ENCODE measurements at places on chromosomes 16 and 17.
A peak's percentile ranks its signal among the peaks of the same experiment; 100 is the strongest.

DNA sequence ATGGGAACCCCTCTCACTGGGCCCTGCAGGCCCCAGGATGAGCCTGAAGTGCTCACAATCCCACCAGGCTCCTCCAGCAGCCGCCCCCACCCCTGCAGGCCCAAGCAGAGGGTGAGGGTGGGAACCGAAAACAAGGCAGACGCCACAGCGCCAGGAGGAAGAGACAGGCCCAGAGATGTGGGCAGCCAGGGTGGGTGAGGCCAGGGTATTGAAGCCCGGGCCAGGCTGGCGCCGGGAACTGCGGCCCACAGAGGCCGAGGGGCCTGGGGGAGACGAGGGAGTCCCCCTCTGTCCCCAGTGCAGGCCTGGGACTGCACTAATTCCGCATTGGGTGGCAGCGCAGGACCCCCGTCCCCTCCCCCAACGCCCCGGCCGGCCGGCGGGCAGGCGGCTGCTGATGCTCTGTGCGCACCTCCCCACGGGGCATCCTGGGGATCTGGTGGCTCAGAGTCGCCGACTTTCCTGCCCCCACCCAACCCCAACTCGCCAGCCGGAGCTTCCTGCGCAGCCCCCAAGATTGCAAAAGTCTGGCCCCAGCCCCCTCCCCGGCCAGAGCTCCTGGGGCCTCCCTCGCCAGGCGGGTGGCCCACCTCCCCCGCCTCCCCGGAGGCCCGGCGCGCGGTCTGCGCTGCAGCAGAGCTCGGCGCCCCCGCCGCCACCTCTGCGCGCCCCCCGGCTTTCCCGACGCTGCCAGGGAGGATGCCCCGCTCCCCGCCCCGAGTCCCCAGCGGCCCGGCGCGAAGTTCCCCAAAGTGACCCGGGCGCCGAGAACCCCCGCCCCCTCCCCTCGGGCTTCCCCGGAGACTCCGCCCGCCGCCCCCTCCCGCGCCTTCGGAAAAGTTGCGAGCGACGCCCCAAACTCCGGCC is 107.8 kb downstream of the ENGASE start:
- no peaks in the 10 kb centered on the region for H3K36me3 ChIP-seq
- H3K4me3 ChIP-seq = no peak overlapping the region
- no peaks in the 10 kb centered on the region for H3K4me1 ChIP-seq
- DNase-seq = no peak
- H3K27ac ChIP-seq = no peak overlapping the region

GRCh38 chr17:31008374-31009041 is 37.7 kb downstream of the RNF135 start:
- no peaks in the 10 kb centered on the region for H3K27me3 ChIP-seq
- peak overlapping the region; percentile 93 for H3K27ac ChIP-seq
- peak overlapping the region; percentile 76 for H3K4me3 ChIP-seq
- H3K4me1 ChIP-seq = peaks cover 4% of the 10 kb centered on the region
- H3K36me3 ChIP-seq = no peaks in the 10 kb centered on the region

DNA sequence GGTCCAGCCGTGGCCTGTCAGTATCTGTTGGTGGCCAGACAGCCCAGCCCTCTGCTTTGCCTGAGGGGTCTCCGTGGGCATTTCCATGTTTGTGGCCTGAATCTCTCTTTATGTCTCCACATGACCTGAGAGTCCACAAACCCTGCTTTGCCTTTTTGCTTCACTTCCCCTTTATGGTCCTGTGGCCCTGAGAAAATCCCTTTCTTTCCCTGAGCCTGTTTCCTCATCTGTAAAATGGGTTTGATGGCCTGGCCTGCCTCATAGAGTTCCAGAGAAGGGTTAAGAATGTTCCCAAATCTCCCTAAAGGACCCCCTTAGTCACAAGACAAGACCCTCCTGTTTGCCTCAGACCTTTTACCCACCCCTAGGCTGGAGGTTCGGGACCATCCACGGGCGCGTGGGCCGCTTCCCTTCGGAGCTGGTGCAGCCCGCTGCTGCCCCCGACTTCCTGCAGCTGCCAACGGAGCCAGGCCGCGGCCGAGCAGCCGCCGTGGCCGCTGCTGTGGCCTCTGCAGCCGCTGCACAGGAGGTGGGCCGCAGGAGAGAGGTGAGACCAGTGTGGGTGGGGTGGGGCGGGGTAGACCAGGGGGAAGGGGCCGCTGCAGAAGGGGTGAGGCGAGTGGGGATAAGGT is 26.2 kb upstream of the ALKBH5 start:
- no peaks in the 10 kb centered on the region for H3K36me3 ChIP-seq
- H3K4me1 ChIP-seq = peaks cover 40% of the 10 kb centered on the region
- H3K4me3 ChIP-seq = peak overlapping the region; percentile 50
- H3K27ac ChIP-seq = peak overlapping the region; percentile 81

- H3K36me3 ChIP-seq = peaks cover 12% of the 10 kb centered on the region
- no peak for DNase-seq
- H3K27me3 ChIP-seq = no peaks in the 10 kb centered on the region
- no peak overlapping the region for H3K4me3 ChIP-seq
Measured at GRCh38 chr16:72809446-72809845, 238.5 kb downstream of the ZFHX3 start.

- H3K36me3 ChIP-seq = no peaks in the 10 kb centered on the region
- H3K4me3 ChIP-seq = no peak overlapping the region
- no peaks in the 10 kb centered on the region for H3K27me3 ChIP-seq
- H3K4me1 ChIP-seq = no peaks in the 10 kb centered on the region
- DNase-seq = no peak
Measured at GRCh38 chr17:61481421-61481820, 29.2 kb downstream of the TBX4 start.

- DNase-seq = no peak
- H3K36me3 ChIP-seq = peaks cover 4% of the 10 kb centered on the region
- no peaks in the 10 kb centered on the region for H3K27me3 ChIP-seq
Measured at GRCh38 chr17:80822700-80823410, 168.8 kb upstream of the CHMP6 start.

DNA sequence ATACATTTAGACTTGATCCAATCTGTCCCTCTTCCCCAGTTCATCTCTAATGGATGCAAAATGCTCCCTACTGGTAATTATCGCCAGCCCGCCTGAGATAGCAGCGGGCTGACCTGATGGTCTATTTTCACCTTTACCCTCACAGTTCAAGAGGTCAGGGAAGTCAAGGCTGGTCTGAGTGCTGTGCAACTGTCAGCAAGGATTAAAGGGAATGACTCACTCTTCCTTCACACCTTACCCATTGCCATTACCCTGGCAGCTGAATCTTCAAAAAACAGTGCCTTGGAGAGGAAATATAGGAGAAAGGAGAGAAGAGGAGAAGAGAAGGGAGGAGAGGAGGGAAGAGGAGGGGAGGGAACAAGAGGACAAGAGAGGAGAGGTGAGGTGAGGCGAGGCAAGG is 36.3 kb downstream of the GRB7 start:
- H3K27ac ChIP-seq = no peak overlapping the region
- H3K27me3 ChIP-seq = no peaks in the 10 kb centered on the region

DNA sequence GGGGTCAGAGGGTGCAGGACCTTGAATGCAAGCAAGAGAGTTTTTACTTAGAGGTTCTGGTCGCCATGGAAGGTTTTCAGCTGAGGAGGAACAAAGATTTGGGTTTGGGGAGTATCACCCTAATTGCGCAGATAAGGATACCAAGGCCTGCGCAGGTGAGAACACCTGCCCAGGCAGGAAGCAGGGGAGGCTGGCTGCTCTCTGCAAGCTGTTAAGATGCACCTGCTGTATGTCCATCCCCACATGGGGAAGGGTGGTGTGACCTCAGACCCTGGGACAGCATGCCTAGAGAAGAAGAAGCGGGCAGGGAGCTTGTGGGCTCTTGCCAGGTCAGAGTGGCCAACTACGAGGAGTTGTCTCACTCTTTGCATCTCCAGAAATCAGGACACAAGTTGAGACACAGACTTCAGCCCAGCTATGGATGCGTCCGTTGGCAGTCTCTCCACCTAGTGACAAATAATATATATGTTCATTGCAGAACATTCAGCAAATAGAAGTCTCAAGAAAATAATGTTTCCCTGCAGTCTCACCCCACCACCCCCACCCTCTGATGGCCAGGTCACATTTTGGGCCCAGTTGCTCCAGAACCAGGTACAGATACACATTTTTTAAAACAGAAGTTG is 77.7 kb downstream of the SREBF1 start:
- H3K4me1 ChIP-seq = peaks cover 37% of the 10 kb centered on the region
- H3K27me3 ChIP-seq = no peaks in the 10 kb centered on the region
- no peak overlapping the region for H3K4me3 ChIP-seq

- no peak for DNase-seq
- H3K27me3 ChIP-seq = no peaks in the 10 kb centered on the region
- no peaks in the 10 kb centered on the region for H3K4me1 ChIP-seq
- H3K4me3 ChIP-seq = no peak overlapping the region
- no peaks in the 10 kb centered on the region for H3K36me3 ChIP-seq
Measured at GRCh38 chr16:51407199-51407598, 256.1 kb upstream of the SALL1 start.

DNA sequence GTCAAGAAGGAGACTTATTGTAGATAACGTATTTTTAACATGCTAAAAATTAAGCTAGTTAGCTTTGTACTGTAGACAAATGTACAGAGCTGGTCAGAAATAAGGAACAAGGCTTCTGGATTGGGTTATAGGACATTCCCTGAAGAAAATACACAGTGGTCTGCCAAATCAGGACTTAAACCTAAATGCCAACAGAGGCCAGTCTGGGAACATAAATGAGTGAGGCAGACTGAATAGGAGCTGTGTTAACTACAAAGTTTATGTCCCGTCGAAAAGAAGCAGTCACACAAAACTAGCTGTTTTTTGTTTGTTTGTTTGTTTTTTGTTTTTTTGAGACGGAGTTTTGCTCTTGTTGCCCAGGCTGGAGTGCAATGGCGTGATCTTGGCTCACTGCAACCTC is 120.4 kb upstream of the C17orf78 start:
- H3K36me3 ChIP-seq = no peaks in the 10 kb centered on the region
- H3K27ac ChIP-seq = no peak overlapping the region
- no peaks in the 10 kb centered on the region for H3K4me1 ChIP-seq
- no peak overlapping the region for H3K4me3 ChIP-seq

- H3K4me3 ChIP-seq = no peak overlapping the region
- DNase-seq = no peak
- no peaks in the 10 kb centered on the region for H3K36me3 ChIP-seq
- no peaks in the 10 kb centered on the region for H3K27me3 ChIP-seq
- no peaks in the 10 kb centered on the region for H3K4me1 ChIP-seq
- H3K27ac ChIP-seq = no peak overlapping the region
Measured at GRCh38 chr16:83021045-83021444, 394.3 kb downstream of the CDH13 start.

- no peaks in the 10 kb centered on the region for H3K36me3 ChIP-seq
- no peaks in the 10 kb centered on the region for H3K27me3 ChIP-seq
- H3K4me3 ChIP-seq = no peak overlapping the region
- H3K27ac ChIP-seq = no peak overlapping the region
Measured at GRCh38 chr17:34389126-34389750, 26.2 kb upstream of the CCL1 start.

DNA sequence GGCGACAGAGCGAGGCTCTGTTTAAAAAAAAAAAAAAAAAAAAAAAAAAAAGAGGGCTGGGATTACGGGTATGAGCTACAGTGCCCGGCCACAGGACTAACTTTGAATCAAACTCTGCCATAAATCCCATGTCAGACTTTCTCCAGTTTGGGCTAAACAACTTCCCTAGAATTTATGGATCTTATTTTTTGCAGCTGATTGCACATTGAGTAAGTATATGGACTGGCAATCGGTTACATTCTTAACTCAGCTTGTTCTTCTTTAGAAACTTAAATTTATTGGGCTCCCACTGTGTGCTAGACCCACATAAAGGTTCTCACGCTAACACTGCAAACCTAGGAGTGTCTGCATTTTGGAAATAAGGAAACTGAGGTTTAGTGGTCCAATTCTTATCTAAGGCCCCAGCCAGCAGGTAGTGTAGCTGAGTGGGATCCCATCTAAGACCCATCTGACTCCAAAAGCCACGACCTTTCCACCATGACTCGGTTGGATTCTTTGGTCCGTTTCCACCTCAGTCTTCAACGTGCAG is 718 bp upstream of the CBFB start:
- H3K27me3 ChIP-seq = no peaks in the 10 kb centered on the region
- H3K4me3 ChIP-seq = peak overlapping the region; percentile 86
- no peaks in the 10 kb centered on the region for H3K36me3 ChIP-seq
- H3K27ac ChIP-seq = peak overlapping the region; percentile 95
- DNase-seq = no peak
- H3K4me1 ChIP-seq = peaks cover 34% of the 10 kb centered on the region

GRCh38 chr16:70713342-70713741 is 27.5 kb upstream of the MTSS2 start:
- H3K4me1 ChIP-seq = peaks cover 54% of the 10 kb centered on the region
- no peak overlapping the region for H3K4me3 ChIP-seq
- H3K27me3 ChIP-seq = no peaks in the 10 kb centered on the region
- H3K36me3 ChIP-seq = no peaks in the 10 kb centered on the region
- no peak for DNase-seq
- peak overlapping the region; percentile 85 for H3K27ac ChIP-seq

- no peak overlapping the region for H3K27ac ChIP-seq
- H3K4me1 ChIP-seq = no peaks in the 10 kb centered on the region
- no peak for DNase-seq
- no peak overlapping the region for H3K4me3 ChIP-seq
- H3K27me3 ChIP-seq = no peaks in the 10 kb centered on the region
- H3K36me3 ChIP-seq = no peaks in the 10 kb centered on the region
Measured at GRCh38 chr16:29320274-29320999, 86.1 kb downstream of the NPIPB11 start.

GRCh38 chr16:85602402-85603202 is 10.5 kb upstream of the GSE1 start:
- peak overlapping the region; percentile 48 for H3K27ac ChIP-seq
- no peak overlapping the region for H3K4me3 ChIP-seq
- no peaks in the 10 kb centered on the region for H3K36me3 ChIP-seq
- H3K27me3 ChIP-seq = no peaks in the 10 kb centered on the region

GRCh38 chr17:50204431-50204830 is 3.0 kb upstream of the COL1A1 start:
- no peak overlapping the region for H3K4me3 ChIP-seq
- no peak for DNase-seq
- H3K4me1 ChIP-seq = peaks cover 73% of the 10 kb centered on the region
- no peaks in the 10 kb centered on the region for H3K36me3 ChIP-seq

GRCh38 chr17:40625311-40625710 is 22.3 kb downstream of the SMARCE1 start:
- DNase-seq = no peak
- no peak overlapping the region for H3K4me3 ChIP-seq
- peaks cover 18% of the 10 kb centered on the region for H3K4me1 ChIP-seq
- H3K36me3 ChIP-seq = no peaks in the 10 kb centered on the region
- no peak overlapping the region for H3K27ac ChIP-seq

GRCh38 chr17:40325156-40326013 is 16.4 kb downstream of the RARA start:
- H3K27me3 ChIP-seq = no peaks in the 10 kb centered on the region
- no peak for DNase-seq
- peaks cover 100% of the 10 kb centered on the region for H3K4me1 ChIP-seq
- H3K36me3 ChIP-seq = no peaks in the 10 kb centered on the region

DNA sequence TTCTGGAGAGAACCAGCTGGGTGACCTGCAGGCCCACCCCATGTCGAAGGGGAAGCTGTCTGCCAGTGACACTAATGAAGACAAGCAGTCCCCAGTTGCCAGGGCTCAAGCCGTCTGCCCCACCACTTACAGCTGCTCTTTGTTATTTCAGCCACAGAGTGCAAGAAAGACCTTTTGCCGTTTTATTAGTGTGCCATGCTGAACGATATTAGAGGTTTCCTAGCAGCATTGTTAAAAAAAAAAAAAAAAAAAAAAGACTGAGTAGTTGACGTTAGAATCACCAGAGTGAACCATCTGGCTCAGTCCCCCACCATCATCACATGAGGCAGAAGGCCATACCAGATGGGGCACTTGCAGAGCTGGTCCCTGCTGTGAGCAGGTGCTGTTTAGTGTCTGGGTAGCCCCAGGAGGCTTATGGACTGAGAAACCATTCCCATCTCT is 26.5 kb upstream of the SLC39A11 start:
- DNase-seq = no peak
- H3K36me3 ChIP-seq = no peaks in the 10 kb centered on the region
- no peak overlapping the region for H3K4me3 ChIP-seq
- no peaks in the 10 kb centered on the region for H3K27me3 ChIP-seq
- no peak overlapping the region for H3K27ac ChIP-seq
